Effector memory CD8-positive, alpha-beta T cell (primary cell): ENCODE measurements at places on chromosomes 1 and 21.

GRCh38 chr21:20459838-20460237 lies 538.4 kb upstream of the NCAM2 start:
- no peak for DNase-seq

DNA sequence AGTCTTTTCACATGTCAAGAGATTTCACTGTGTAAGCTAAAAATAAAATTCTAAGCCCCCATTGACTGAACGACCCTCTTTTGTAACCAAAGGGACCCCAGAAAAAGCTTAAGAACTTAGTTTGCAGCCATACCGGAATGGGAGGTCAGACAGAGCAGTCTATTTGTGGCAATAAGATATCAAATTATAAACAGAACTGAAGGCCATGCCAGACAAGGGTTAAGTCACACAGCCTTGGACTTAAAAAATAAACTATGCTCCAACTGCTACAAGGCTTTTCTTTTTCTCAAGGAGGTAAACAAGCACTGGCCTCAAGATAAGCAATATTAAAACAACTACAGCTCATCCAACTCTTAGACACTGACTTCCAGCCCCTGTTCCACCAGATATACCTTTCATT lies 256.9 kb downstream of the BACH1 start:
- DNase-seq, result no peak

- DNase-seq, result no peak
These were observed 90.8 kb upstream of the TNFSF4 start for GRCh38 chr1:173297798-173298391.

GRCh38 chr1:207666342-207666741 lies 21.4 kb downstream of the CR1L start:
- DNase-seq, result no peak

GRCh38 chr21:45887788-45888187 lies 93.8 kb upstream of the COL6A1 start:
- DNase-seq, result no peak
